Neural cell (in vitro differentiated cells): ENCODE measurements at places on chromosomes 6 and 20. TPM values are rescaled to one million over a fixed set of nuclear protein-coding genes. Genes with fewer than 3 reads are reported as not detected.

The CST2 gene
- not detected in 2 replicates for polyA plus RNA-seq

The ANKRD66 gene
- not detected in 2 replicates for polyA plus RNA-seq

The FKBP1C gene
- 0.54 TPM in 1 of 2 replicates, not detected in the other for polyA plus RNA-seq

The RAET1E gene
- polyA plus RNA-seq = not detected in 2 replicates

The HLA-DOA gene
- 0.07 TPM in 1 of 2 replicates, not detected in the other for polyA plus RNA-seq

The MUC22 gene
- polyA plus RNA-seq = not detected in 2 replicates
